Sigmoid colon (tissue), 7 donors: ENCODE measurements at places on chromosomes 4 and X. TPM values are rescaled to one million over a fixed set of nuclear protein-coding genes. Genes with fewer than 3 reads are reported as not detected.

GRCh38 chr4:173012608-173013007 lies 156.0 kb upstream of the GALNT7 start:
- H3K36me3 ChIP-seq: no peaks in the 10 kb centered on the region
- H3K27ac ChIP-seq: no peak overlapping the region
- no peak overlapping the region for H3K4me3 ChIP-seq
- DNase-seq: no peak

The CFP gene
- 11.8 TPM for total RNA-seq

The FAM47E gene
- 1.7 TPM for total RNA-seq

The P2RY8 gene
- total RNA-seq: 1.8 TPM

The SYTL5 gene
- not detected for total RNA-seq

The RASL11B gene
- 0.66 TPM for total RNA-seq

GRCh38 chr4:135434936-135435335 lies 1233.3 kb upstream of the PABPC4L start:
- no peaks in the 10 kb centered on the region for H3K36me3 ChIP-seq
- no peaks in the 10 kb centered on the region for H3K27me3 ChIP-seq
- H3K4me1 ChIP-seq: no peaks in the 10 kb centered on the region
- no peak overlapping the region for H3K4me3 ChIP-seq
- DNase-seq: no peak

The SSX4B gene
- total RNA-seq: not detected

DNA sequence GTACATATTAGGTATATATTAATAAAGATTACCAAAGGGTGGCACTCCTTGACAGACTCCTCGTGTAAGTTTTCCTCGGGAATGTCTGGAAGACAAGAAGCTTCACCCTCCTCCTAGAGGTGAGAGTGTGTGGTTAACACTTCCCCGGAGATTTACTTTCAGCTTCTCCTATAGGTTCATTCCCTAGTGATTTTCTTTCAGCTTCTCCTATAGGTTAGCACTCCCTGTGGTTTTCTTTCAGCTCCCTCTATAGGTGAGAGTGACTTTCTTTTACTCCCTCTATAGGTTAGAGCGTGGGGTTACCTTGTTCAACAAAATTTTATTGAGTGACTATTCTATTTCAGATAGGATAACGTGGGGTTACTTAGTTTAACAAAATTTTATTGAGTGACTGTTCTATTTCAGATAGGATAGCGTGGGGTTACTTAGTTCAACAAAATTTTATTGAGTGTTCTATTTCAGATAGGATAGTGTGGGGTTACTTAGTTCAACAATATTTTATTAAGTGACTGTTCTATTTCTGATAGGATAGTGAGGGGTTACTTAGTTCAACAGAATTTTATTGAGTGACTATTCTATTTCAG lies 106.0 kb upstream of the PLAC1 start:
- no peaks in the 10 kb centered on the region for H3K27me3 ChIP-seq
- H3K4me3 ChIP-seq: no peak overlapping the region
- H3K36me3 ChIP-seq: no peaks in the 10 kb centered on the region

- no peak overlapping the region for H3K27ac ChIP-seq
- no peak for DNase-seq
- H3K36me3 ChIP-seq: no peaks in the 10 kb centered on the region
- H3K4me1 ChIP-seq: no peaks in the 10 kb centered on the region
- no peaks in the 10 kb centered on the region for H3K27me3 ChIP-seq
These were observed 487.1 kb downstream of the STPG2 start for GRCh38 chr4:97656044-97656720.

The AMBN gene
- not detected for total RNA-seq

The RAB33A gene
- 1.3 TPM for total RNA-seq

- no peaks in the 10 kb centered on the region for H3K36me3 ChIP-seq
- H3K27me3 ChIP-seq: no peaks in the 10 kb centered on the region
- no peak overlapping the region for H3K27ac ChIP-seq
- H3K4me1 ChIP-seq: no peaks in the 10 kb centered on the region
- H3K4me3 ChIP-seq: no peak overlapping the region
These were observed 114.4 kb downstream of the STK32B start for GRCh38 chr4:5165420-5166369.

The OPN1MW3 gene
- total RNA-seq: not detected

GRCh38 chrX:46965125-46965758 lies 53.0 kb downstream of the JADE3 start:
- H3K4me1 ChIP-seq: peaks cover 4% of the 10 kb centered on the region
- no peak for DNase-seq
- H3K4me3 ChIP-seq: no peak overlapping the region
- peak overlapping the region; percentile 49 for H3K27ac ChIP-seq

GRCh38 chr4:73684097-73684496 lies 56.3 kb upstream of the CXCL8 start:
- no peaks in the 10 kb centered on the region for H3K4me1 ChIP-seq
- no peaks in the 10 kb centered on the region for H3K27me3 ChIP-seq
- no peak overlapping the region for H3K27ac ChIP-seq
- no peak overlapping the region for H3K4me3 ChIP-seq
- no peak for DNase-seq
- no peaks in the 10 kb centered on the region for H3K36me3 ChIP-seq

DNA sequence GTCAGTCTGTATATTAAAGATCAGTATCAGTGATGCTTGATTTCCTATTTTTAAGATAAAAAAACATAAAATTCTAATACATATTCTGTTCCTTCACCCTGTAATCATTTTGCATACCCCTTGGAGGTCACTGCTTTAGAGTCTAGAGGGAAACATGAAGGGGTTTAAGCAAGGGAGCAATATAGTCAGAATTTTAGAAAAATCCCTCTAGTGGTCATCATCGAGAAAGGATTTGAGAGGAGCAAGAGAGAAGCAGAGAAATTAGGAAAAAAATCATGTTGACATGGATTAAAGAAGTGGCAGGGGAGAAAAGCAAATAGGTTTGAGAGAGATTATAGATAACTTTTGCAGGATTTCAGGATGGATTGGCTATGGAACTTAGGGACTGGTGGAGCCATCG lies 11.1 kb downstream of the APEX2 start:
- no peak for DNase-seq
- no peaks in the 10 kb centered on the region for H3K27me3 ChIP-seq
- no peak overlapping the region for H3K4me3 ChIP-seq
- H3K27ac ChIP-seq: no peak overlapping the region
- H3K4me1 ChIP-seq: no peaks in the 10 kb centered on the region

GRCh38 chr4:169142391-169142790 lies 128.4 kb downstream of the SH3RF1 start:
- no peaks in the 10 kb centered on the region for H3K4me1 ChIP-seq
- H3K4me3 ChIP-seq: no peak overlapping the region
- no peak for DNase-seq
- H3K36me3 ChIP-seq: no peaks in the 10 kb centered on the region
- H3K27ac ChIP-seq: no peak overlapping the region
- H3K27me3 ChIP-seq: no peaks in the 10 kb centered on the region
